ENCODE measurements at places on chromosomes 16 and 17.

DNA sequence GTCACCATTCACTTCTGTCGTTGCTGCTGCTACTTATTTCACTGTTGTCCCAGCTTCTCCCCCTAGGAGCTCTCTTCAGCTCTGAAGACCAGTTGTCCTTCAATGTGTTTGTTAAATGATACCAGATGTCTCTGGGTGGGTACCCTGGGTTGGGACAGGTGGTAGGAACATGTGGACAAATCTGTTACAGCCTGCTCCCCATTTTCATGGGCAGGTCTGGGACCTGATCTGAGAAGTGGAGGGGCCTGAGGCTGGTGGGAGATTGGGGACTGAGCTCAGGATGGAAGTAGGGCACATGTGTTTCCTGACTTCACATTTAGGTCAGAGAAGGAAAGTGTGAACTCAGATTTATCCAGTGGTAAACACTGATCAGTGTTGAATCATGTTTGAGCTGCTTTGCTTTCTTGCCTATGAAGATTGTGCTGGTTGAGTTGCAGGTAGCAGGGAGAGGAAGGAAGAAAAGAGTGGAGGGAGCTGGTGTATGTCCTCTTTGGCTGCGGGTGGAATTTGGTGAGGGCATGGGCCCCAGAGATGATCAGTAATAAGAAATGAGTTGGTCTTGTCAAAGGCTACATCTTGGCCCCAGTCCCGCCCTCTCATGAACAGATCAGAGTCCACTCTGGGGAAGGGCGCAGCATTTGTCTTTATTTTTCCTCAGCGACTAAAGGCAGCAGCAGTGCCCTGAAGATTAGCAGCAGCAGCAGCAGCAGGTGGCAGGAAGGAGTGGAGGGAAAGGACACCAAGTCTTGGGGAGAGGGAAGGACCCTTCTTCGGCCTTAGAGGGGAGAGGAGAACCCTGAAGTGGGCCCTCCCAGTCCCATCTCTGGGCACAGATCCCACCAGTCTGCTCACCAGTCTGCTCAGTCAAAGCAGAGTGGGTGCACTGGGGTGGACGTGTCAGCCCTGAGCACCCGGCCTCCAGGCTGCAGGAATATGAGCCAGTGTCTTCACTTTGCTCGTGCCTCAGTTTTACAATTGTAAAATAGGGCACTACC is 6.1 kb upstream of the EFTUD2 start:
- no peak for DNase-seq

GRCh38 chr16:2987833-2988232 is 7.6 kb upstream of the PKMYT1 start:
- no peak for DNase-seq

- peak; percentile 89 for DNase-seq
Measured at GRCh38 chr16:19696328-19696727, 21.7 kb downstream of the KNOP1 start.

- DNase-seq: no peak
Measured at GRCh38 chr17:74770498-74771318, 5.4 kb downstream of the NAT9 start.

- DNase-seq: no peak
Measured at GRCh38 chr16:66212428-66212827, 154.1 kb upstream of the CDH5 start.

DNA sequence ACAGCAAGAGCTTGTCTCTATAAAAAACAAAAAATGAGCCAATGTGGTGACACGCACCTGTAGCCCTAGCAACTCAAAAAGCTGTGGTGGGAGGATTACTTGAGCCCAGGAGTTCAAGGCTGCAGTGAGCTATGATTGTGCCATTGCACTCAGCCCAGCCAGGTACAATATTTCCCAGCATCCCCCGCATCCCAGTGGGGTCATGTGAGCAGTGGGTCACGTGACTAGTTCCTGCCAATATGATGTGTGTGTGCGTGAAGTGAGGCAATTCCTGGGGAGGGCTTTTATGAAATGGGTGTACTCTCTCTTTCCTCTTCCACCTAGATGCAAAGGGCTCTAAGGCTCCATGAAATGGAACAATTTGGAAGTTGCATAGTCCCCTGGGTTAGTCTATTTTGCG is 81.3 kb downstream of the GSG1L start:
- no peak for DNase-seq

GRCh38 chr17:6177941-6178694 is 107.9 kb downstream of the WSCD1 start:
- DNase-seq: no peak

DNA sequence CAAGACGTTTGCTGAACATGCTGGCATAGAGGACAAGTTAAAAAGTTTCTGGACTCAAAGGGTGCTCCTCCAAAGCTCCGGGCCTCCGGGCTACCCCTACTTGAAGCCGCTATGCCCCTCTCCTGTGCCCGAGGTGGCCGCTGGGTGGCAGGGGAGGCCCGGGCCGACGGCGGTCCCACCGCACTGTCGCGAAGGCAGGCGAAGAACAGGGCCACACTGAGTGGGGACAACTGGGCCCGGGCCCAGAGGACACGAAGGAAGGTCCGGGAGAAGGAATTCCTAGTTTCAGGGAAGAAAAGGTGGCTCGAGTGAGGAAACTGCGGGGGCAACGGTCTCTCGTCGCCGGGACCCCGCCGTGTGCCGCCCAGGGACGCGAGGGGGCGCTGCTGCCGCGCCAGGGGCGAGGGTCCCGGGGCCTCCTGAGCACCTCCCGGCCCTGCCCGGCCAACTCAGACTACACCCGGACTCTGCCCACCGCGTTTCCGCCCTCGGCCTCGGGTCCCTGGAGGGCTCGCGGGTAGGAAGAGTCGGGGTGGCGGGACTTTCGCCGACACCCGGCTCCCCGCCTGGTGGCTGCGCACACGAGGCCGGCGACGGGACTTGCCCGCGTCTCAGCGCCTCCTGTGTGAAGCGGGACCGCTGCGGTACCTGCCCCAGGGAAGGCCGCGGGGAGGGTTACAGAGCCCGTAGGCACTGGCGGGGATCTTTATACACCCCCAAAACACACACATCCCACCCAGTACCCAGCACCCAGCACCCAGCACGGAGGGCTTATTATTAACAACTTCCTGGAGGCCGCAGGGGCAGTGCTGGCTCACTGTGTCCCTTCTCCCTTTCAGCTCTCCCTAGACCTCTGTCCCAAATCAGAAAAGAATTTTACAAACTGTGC is 772 bp upstream of the CHCT1 start:
- DNase-seq: peak; percentile 16

DNA sequence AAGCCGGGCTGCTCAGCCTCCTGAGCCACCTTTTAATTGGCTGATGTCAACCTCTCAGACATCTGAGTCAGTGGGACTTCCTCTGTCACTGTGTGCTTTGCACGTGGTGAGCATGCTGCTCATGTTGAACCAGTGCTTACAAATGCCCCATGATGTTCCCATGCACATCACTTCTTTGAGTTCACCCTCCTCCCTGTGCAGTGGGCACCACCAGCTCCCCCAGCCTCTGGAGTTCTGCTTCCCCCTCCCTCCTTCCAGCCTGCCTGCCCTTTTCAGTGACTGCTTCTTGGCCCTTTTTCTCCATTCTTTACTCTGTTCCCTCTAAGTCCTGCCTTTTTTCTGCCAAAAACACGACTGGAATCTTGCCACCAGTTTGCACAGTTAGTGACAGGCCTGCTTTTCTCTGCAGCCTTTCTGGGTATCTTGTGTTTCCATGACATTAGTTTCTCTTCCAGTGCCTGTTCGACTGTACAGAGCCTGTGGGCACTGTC is 41.6 kb downstream of the USP10 start:
- no peak for DNase-seq

- DNase-seq: no peak
Measured at GRCh38 chr17:30956764-30957374, 14.0 kb upstream of the RNF135 start.

- peak; percentile 42 for DNase-seq
Measured at GRCh38 chr16:88907768-88908167, 41.3 kb upstream of the PABPN1L start.

DNA sequence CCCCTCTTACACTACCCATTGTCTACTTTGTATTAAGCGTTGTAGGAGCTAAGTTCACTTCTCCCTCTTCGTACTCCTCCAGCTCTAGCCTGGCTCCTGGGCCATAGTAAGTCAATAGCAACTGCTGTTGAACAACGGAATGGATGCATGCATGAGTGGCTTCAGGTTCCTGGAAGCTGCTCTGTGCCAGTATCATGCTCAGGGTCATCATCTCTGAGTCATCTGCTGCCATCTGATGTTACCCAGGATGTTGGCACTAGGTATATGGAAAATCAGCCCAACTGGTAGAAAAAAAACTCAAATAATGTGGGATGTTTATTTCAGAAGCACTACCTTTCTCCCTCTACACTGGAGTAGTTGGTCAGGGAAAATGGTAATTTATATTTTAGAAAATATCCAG is 536.8 kb downstream of the NPIPA7 start:
- DNase-seq: no peak

DNA sequence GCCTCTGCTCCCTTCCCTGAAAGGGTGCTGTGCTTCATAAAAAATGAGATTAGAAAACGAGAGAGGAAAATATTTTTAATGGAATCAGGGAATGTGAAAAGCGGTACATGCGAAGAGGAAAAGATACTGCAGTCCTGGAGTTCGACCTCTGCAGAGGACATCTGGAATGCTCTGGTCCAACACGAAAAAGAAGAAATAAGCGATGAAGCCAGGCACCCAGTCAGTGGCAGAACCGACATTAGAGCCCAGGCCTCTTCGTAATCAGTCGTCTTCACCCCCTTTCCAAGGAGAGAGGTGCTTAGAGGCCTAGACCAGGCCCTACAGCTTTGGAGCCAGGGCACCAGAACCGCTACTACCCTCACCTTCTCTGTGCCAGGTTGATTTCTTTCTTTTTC is 459 bp upstream of the MARCHF10 start:
- no peak for DNase-seq

- DNase-seq: no peak
Measured at GRCh38 chr17:78988152-78988551, 8.4 kb upstream of the LGALS3BP start.

DNA sequence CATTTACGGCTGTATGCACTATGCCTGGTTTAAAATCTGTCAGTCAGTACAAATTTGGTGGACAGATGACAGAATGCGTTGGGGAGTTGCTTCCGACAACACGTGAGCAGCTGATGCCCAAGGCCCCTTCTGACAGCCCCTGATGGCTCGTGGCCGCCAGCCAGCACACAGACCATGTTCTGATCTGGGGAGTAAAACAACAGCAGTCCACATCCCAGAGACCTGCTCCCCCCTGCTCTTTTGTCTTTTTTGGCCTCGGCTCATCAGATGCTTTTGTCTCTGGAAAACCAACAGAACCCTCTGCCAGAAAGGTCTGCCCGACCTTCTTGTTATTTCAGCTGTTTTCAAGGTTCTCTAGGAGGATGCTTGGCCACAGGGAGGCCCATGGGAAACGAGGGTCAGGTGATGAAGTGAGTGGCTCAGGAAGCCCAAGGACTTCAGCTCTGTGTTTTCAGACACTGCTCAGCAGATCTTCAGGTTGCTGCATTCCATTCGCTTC is 10.8 kb downstream of the ARSG start:
- peak; percentile 47 for DNase-seq

DNA sequence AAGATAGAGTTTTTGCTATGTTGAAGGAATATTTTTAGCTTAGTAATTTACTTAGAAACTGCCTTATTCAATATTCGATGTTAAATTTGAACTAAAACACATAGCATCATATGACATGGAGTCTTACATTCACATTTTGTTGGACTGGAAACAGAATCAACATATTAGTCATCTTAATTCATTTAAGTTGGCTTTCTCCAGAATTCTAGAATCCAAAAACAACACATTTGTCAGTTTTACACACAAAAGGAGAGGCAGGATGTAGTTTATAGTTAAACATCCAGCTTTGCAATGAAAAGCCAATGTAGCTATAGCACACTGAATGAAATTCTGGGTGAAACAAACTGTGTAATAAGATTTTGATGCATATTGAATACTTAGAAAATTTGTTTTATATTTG is 43.3 kb downstream of the WWOX start:
- peak; percentile 57 for DNase-seq

- DNase-seq: no peak
Measured at GRCh38 chr16:89491974-89492687, 1.8 kb upstream of the ANKRD11 start.

GRCh38 chr17:28725660-28726225 is 290 bp downstream of the TLCD1 start:
- DNase-seq: peak; percentile 57

DNA sequence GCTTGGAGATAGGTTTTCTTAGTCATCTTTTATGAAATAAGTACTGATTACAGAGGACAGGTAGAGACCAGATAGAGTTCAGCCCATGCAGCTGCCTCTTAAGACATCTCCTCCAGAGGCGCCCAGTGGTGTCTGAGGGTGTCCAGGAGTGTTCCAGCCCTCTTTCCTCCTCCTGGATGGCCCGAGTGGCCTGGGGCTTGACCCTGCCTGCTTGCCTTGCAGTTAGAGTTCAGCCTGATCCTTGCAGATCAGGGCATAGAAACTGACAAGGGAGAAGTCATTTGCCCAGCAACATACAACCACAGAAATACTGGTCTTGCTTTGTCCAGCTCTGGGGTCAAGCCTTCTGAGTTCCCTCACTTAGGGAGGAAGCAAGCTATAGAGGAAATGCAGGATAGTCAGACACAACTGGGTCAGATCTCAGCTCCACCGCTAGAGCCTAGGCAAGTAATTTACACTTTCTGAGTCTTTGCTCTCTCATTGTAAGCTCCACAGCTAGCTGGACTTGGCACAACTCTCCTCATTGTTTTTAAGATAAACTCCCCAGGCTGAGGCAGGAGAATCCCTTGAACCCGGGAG is 3.6 kb upstream of the CCL1 start:
- no peak for DNase-seq

- peak; percentile 36 for DNase-seq
Measured at GRCh38 chr16:9039210-9039609, 52.2 kb upstream of the HAPSTR1 start.

DNA sequence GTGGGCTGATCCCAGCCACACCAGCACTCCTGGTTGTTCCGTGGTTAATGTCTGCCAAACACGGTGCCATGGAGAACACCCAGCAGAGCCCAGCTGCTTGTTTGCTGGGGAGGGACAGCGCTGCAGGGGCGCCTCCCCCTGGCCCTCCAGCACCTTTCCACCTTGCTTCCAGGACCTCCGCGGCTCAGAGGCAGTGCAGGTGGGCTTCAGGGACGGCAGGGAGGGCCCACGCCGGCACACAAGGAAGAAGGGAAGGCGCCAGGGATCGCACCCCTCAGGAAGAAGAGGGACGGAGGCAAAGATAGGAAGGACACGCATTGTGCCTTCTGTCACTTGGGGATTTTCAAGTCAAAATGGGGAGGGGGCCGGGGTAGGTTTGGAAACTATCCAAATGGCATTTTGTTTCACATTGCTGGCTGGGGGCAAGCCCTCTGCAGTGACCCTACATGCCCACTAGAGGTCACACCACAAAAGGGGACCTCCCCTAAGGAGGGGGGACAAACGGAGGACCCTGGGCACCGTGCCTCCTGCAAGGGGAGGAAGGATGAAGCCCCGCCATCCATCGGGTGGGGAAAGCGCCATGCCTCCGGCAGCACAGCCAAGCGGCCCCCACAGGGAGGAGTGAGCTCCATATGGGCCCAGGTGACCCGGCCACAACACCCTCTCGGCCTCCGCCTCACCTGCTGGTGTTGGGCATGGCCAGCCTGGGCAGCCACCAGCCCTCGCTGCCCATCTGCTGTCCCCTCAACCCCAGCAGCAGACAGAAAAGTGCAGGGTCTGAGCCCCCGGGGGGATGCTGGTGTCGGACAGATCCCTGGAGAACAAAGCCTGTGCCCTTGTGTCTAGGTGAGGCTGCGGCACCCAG is 7.5 kb upstream of the C16orf95 start:
- DNase-seq: no peak

GRCh38 chr17:60106340-60107059 is 27.8 kb upstream of the HEATR6 start:
- DNase-seq: peak; percentile 59

- DNase-seq: no peak
Measured at GRCh38 chr16:85393674-85394451, 219.3 kb upstream of the GSE1 start.

- DNase-seq: peak; percentile 23
Measured at GRCh38 chr17:18258356-18259038, at the start of gene FLII. Gene FLII (minus strand): TSS chr17:18258738. CDS start chr17:18258690, 48 bp downstream.
